ENCODE measurements at places on chromosomes 2 and 18. TPM values are rescaled to one million over a fixed set of nuclear protein-coding genes. Genes with fewer than 3 reads are reported as not detected.

CNDP1 gene
- total RNA-seq = 0.51 TPM

TMEM200C gene
- 0.03 TPM for total RNA-seq

GRCh38 chr2:206718296-206718695, at the start of gene DYTN:
DYTN (minus strand) TSS chr2:206718396; CDS start chr2:206718279, 117 bp downstream.
- no peak for DNase-seq

DNA sequence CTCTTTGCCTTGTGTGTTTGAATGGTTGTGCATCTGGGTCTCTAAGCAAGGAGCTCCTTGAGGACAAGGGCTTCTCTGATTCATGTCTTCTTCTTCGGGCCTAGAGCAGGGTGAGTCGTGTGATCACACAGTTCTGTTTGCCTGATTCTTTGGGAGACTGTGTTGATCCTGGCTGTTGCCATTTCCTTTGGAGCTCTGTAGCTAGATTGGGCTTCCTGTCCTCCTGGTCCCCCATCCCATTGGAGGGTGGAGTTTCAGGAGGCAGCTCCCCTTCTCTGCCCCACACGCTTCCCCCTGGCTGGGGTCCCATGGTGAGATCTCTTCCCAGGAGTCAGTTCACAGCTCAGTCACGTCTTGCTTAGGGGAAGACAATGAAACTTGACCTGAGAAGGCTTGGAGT, 92.8 kb downstream of the TRIB2 start:
- DNase-seq = no peak

GRCh38 chr2:179340678-179341077, 76.0 kb upstream of the SESTD1 start:
- DNase-seq = peak; percentile 43

DNA sequence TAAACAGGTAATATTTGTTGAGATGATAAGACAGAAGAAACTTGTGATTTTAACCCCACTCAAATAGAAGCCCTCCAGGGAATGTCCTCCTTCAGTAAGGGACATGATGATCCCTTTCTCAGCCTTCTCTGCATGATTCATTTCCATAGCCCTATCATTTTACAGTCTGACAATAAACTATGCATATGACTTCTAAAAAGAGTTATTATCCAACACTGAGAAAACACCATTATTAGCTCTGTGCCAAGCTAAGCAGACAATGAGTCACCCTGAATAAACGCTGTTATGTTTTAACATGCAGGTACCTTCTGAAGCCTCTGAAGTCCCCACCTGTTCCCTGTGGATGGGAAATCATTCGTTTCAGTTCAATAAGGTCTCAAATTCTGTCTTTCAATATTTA, 54.7 kb downstream of the DTNB start:
- peak; percentile 24 for DNase-seq

DNA sequence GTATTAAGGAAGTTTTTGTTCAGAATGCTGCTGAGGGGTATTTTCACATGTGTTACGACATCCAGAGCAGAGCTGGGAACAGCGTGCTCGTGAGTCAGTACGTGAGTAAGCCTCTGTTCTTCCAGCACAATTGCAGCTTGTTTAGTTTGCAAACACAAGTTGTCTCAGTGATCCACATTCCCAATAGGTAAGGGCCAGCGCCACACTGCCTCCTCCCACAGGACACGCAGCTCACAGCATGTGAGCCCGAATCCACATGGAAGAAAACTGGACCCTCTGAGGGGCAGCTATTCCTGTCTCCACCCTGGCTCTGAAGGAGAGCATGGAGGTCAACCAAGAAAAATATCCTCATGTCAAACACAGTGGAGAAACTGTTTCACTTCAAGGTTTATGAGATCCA, 173.9 kb upstream of the PID1 start:
- peak; percentile 99 for DNase-seq

GRCh38 chr2:218168635-218169462, 2.1 kb upstream of the CXCR1 start:
- peak; percentile 68 for DNase-seq

DNA sequence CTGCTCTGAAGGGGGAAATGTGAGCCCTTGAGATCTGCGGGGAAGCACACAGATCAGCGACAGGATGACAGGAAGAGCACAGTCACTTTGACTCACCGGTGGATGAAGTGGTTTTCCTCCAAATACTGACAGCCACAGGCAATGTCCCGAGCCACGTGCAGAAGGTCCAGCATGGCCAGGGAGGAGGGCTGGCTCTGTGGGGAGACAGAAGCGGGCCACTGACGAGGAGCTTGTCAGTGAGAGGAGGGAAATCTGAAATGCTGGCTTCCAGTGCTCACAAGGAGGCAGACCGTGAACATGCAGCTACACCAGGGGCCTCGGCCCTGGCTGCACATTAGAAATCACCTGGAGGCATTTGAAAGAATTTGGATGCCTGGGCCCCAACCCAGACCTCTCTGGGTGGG, 98.7 kb downstream of the CLIP4 start:
- no peak for DNase-seq
